ENCODE measurements at places on chromosomes 7 and 10.
A peak's percentile ranks its signal among the peaks of the same experiment; 100 is the strongest.

DNA sequence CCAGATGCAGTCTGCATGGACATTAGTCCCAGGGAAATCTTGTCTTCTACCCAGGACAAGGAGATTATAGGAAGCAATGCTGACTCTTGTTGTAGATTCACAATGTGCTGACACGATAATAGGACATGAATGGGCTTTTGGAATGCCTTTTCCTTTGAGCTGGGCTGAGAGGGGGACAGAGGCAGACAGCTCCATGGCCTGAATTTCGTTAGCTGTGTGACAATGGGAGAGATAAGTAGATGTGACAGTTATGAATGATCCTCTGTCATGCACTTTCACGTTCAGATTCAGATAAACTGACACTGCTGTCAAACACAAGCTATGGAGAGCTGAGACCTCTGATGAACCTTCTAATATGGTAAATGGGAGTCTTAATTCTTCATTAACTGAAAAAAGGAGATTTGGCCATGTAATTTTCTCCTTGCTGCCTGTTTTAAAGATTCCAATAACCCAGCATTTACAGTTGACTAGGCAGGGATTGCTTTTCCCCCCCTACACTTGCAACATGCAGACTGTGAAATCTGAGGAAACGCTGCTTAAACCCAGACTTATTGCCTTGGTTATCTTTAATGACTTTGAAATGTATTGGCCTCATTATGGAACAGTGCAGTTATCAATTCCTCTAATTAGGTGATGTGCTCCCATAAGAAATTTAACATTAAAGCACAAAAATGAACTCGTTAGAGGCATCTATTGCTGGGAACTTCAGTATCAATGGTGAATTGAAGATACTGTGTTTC is 669.3 kb downstream of the AUTS2 start:
- DNase-seq: no peak

DNA sequence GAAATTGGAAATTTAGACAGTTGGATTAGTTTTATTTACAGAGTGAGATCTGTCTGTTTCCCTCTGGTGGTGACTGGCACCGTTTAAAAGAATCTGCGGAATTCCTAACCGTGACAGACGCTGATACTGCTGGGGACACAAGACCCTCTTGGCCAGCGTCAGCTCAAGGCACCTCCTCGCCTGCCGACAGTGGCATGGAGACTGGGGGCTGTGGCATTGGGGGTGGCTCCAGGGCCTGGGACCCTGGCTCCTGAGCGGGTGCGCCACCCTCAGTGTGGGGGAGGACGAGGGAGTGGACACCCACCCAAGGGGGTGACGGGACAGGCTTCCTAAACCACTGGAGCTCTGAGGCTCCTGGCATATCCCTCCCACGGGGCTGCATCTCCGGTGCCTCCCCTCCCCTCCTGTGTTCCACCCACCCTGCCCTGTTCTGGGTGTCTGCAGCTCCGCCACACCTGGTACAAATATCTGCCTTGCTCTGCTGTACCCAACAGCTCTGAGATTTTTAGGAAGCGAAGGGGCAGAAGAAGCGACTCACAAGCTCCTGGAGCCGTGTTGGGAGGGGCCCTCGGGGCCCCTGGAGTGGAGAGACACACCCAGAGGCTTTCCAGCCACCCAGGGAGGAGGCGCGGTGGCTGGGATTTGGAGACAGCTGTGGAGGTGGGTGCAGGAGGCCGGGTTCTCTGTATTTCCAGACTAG is 178.7 kb downstream of the DNAJB6 start:
- DNase-seq: no peak

DNA sequence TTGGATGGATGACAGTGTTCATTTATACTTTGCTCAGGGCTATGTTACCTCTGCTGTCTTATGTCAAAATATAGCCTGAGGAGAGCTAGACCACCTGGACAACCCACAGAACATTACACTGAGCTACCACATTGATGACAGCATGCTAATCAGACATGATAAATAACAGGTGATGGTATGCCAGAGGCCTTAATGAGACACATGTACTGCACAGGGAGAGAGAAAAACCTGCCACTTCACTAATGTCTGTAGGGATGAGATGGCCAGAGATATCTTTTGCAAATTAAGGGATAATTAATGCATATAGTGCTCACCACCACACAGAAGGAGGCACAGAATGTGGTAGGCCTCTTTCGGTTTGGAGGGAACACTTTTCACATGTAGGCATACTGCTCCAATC is 1122.6 kb upstream of the POT1 start:
- DNase-seq: no peak

GRCh38 chr10:134247-135131 is 766 bp upstream of the ZMYND11 start:
- peak; percentile 54 for DNase-seq

- no peak for DNase-seq
Measured at GRCh38 chr7:157540020-157540419, 203.2 kb downstream of the DNAJB6 start.

GRCh38 chr10:24292304-24293293 is 83.7 kb downstream of the KIAA1217 start:
- DNase-seq: no peak

DNA sequence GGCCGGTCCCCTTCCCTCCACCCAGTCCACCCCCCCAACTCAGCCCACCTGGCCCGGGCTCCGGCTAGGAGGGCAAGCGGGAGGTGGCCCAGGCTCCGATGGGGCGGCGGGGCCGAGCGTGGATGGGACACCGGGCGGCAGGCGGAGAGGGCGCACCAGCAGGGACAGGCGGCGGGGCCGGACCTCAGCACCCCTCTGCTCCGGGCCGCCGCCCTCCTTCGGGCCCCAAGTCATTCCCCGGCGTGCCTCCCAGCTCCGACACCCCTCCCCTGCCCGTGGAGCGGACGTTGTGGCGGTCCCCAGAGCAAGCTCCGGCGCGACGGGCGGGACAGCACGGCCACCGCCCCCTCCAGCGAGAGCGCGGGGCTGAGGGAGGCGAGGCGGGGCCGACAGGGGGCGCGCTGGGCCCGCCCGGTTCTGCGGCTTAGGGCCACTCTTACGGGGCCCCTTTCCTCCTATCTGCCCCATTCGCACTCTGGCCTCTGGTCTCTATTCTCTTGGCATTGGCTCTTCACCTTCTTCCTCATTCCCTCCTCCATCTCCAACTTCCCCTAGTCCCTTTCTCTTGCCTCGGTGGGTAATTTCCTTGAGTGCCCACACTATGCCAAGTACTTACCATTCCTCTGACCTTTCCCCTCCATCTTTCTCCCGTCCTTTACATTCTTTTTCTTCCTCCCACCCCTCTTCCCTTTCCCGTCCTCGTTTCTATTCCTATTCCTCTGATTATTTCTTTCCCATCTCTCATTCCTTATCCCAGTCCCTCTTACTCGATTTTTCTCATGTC is 701 bp upstream of the GBX1 start:
- no peak for DNase-seq

- no peak for DNase-seq
Measured at GRCh38 chr7:70712942-70713341, 419.0 kb upstream of the GALNT17 start.

All from kidney tubule cell (primary cell).